A549 treated with Mapracorat at 1 μM for 4 hours (cell line): ENCODE measurements at places on chromosomes 4 and X. TPM values are rescaled to one million over a fixed set of nuclear protein-coding genes. Genes with fewer than 3 reads are reported as not detected.

Gene C4orf50
- not detected in 5 replicates for total RNA-seq

Gene CBLL2
- total RNA-seq: not detected in 5 replicates

Gene IL1RAPL1
- not detected in 5 replicates for total RNA-seq

Gene RADX
- 0.05 to 0.19 TPM (median 0.09 TPM) in 5 replicates for total RNA-seq

Gene MAMLD1
- total RNA-seq: 7.0 to 8.0 TPM (median 7.5 TPM) in 5 replicates
